CD4-positive, alpha-beta T cell treated with Interleukin-1 beta for 1 hour (primary cell): ENCODE measurements at places on chromosomes 4 and X.

- DNase-seq: no peak
Measured at GRCh38 chr4:158724637-158725036, 1.4 kb upstream of the PPID start.

GRCh38 chr4:103021120-103021519 lies 1.6 kb upstream of the SLC9B1 start:
- DNase-seq: no peak

- DNase-seq: no peak
Measured at GRCh38 chrX:63784902-63785707, at the start of gene ARHGEF9. Gene ARHGEF9, minus strand, starts transcription at chrX:63785214. Its CDS starts 69 bp downstream, at chrX:63785145.

- peak; percentile 98 for DNase-seq
Measured at GRCh38 chr4:17576932-17577664, at the start of gene LAP3. Gene LAP3, plus strand, starts transcription at chr4:17577198. Its CDS starts 268 bp downstream, at chr4:17577466.

- no peak for DNase-seq
Measured at GRCh38 chr4:89009761-89010369, 47.1 kb downstream of the FAM13A start.

- no peak for DNase-seq
Measured at GRCh38 chrX:136047969-136048368, 62.7 kb downstream of the SLC9A6 start.

GRCh38 chrX:51182545-51182944 lies 150.1 kb upstream of the NUDT10 start:
- no peak for DNase-seq

GRCh38 chr4:140884431-140885058 lies 128.4 kb upstream of the TBC1D9 start:
- peak; percentile 34 for DNase-seq

GRCh38 chr4:35820003-35820402 lies 424.3 kb downstream of the ARAP2 start:
- no peak for DNase-seq

- DNase-seq: no peak
Measured at GRCh38 chr4:174193438-174194374, 89.8 kb downstream of the FBXO8 start.

- DNase-seq: no peak
Measured at GRCh38 chr4:89492581-89493071, 185.0 kb upstream of the GPRIN3 start.

- no peak for DNase-seq
Measured at GRCh38 chrX:135087867-135088266, 32.5 kb downstream of the ETDB start.

- DNase-seq: no peak
Measured at GRCh38 chr4:184331268-184331995, 113.8 kb upstream of the ENPP6 start.

- DNase-seq: no peak
Measured at GRCh38 chr4:156146571-156146970, 192.9 kb upstream of the CTSO start.

DNA sequence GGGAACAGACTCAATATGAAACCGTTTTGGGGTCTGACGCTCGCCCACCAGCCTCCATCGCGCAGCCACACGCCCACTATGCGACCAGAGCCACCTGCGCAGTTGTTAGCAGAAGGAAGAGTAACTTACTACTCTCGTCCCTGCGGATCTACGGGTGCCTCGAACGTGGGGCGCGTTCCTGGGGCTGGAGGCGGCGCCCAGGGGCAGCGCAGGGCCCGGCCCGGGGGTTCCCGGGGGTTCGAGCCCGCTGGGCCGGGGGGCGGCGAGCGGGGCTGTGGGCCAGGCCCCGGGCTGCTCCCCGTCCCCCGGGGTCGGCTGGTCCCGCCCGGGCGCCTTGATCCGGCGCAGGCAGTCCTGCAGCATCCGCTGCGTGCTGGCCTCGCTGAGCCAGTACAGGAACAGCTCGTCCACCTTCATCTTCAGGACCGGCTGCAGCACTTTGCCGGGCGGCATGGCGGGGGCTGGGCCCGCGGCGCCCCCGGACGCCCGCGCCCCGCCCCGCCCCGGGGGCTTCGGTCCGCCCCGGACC lies 404 bp downstream of the PPP2R3B start:
- no peak for DNase-seq

DNA sequence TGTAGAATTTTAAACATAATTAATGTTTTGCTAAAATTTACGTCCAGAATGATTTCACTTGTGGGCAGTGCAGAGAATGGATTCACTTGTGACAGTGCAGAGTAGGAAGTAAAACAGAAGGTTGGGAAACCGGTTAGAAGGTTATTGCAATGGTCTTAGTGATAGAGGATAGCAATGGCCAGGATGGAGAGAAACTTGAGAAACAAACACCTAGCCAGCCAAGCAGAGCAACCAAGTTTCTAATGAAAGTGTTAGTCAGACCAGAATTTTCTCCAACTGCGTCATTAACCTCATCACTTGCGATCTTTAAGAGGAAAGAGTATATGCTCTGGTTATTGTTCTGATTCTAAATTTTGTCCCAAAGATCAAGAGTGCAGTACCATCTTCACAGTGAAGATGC lies 50.0 kb upstream of the TBC1D9 start:
- no peak for DNase-seq

- no peak for DNase-seq
Measured at GRCh38 chr4:3355266-3355748, 62.5 kb downstream of the RGS12 start.

DNA sequence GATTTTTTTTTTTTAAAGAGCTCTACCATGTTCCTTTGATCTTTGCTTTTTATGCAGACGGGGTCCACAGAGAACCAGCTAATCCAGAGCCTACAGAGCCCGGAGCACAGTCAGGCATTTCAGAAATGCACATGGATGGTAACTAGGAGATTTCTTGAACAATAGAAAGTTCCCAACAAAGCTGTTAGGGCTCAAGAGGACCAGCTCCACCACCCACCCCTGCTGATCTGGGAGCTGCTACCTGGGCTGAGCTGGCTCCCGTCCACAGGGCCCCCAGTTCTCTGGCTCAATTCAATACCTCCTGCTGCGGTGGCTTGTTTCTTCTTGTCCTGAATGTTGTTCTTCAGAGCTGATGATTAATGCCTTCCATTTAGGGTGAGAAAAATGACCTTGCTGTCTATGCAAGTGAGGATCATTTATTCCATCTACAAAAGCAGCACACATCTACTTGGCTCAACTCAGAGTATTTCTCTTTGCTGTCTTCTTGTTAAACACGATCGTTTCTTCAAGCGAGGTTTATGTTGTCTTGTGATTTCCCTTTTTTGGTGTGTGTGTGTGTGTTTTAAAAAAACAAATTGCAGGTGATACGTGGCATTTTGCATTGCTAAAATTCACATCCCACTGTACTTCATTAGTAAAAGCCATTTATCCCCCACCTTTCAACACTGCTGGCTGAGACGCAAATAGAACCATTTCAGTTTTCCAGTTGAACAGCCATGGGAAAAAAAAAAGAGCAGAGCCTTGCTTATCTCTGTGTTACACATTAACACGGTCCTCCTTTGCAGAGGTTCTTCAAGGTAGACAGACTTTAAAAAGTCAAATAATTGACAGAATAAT lies 31.3 kb downstream of the IGFBP7 start:
- DNase-seq: no peak

DNA sequence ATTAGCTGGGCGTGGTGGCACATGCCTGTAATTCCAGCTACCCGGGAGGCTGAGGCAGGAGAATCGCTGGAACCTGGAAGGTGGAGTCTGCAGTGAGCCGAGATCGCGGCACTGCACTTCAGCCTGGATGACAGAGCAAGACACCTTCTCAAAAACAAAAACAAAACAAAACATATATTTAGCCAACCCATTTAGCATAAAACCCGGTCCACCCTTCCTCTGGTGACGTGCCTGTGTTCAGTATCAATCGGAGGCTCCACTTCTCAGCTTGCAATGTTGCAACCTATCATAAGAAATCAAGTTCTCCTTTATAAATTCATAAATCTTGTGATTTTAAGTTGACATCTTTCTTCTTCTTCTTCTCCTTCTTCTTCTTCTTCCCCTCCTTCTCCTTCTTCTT lies 73.9 kb downstream of the SLC34A2 start:
- DNase-seq: no peak

- DNase-seq: no peak
Measured at GRCh38 chrX:100939333-100939732, 10.6 kb upstream of the XKRX start.

DNA sequence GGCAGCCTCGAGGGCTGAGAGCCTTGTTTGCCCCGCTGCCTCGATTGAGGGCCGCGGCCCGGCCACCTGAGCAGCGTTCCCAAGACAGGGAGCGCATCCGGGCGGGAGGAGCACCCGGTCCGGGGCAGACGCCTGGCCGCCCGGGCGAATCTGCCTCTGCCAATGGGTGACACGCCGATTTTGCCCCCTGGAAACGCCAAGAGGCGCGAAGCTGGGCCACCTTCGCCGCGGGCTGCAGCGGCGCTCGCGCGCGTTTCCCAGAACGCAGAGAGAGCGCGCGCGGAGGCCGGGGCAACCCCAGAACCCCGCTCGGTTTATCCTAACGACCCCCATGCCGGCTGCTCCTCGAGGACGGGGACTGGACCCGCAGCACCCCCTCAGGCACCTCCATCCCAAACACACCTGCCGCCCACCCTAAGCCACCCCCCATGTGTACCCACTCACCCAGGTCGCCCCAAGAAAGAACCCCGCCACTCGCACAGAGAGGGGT lies 575 bp downstream of the MAP7D2 start:
- no peak for DNase-seq

GRCh38 chrX:133290076-133290475 lies 71.9 kb upstream of the TFDP3 start:
- DNase-seq: no peak

GRCh38 chrX:1222531-1223241 lies 10.2 kb upstream of the CRLF2 start:
- DNase-seq: peak; percentile 64
